Bronchus fibroblast of lung (primary cell): ENCODE measurements at places on chromosomes 3 and 15. TPM values are rescaled to one million over a fixed set of nuclear protein-coding genes. Genes with fewer than 3 reads are reported as not detected.

P3H2 gene
- 6.4 and 7.3 TPM in 2 replicates for total RNA-seq

THRB gene
- 0.84 and 1.6 TPM in 2 replicates for total RNA-seq

ALG1L2 gene
- not detected in 2 replicates for total RNA-seq

MINDY4B gene
- total RNA-seq = not detected in 2 replicates

CHRD gene
- total RNA-seq = 0.17 and 0.30 TPM in 2 replicates

SPINT1 gene
- total RNA-seq = 2.5 and 4.3 TPM in 2 replicates

SMCO1 gene
- 0.15 and 0.34 TPM in 2 replicates for total RNA-seq

CCR9 gene
- total RNA-seq = not detected in 2 replicates

HCN4 gene
- total RNA-seq = not detected in 2 replicates

IL17RB gene
- 0.17 TPM in 1 of 2 replicates, not detected in the other for total RNA-seq

LSAMP gene
- 1.6 and 2.0 TPM in 2 replicates for total RNA-seq

CPA3 gene
- total RNA-seq = 0.50 and 0.89 TPM in 2 replicates

ATP13A4 gene
- total RNA-seq = 0.15 TPM in 1 of 2 replicates, not detected in the other

CPOX gene
- 24.5 and 28.7 TPM in 2 replicates for total RNA-seq

GOLGA8J gene
- not detected in 2 replicates for total RNA-seq

MAP3K13 gene
- 11.3 TPM in 2 replicates for total RNA-seq

CD96 gene
- total RNA-seq = not detected in 2 replicates

LMAN1L gene
- not detected in 2 replicates for total RNA-seq

SLC6A11 gene
- total RNA-seq = not detected in 2 replicates

CSTA gene
- 1.0 TPM in 1 of 2 replicates, not detected in the other for total RNA-seq

CSPG4 gene
- total RNA-seq = 72.4 and 79.4 TPM in 2 replicates

CACNA2D2 gene
- total RNA-seq = 0.15 and 0.17 TPM in 2 replicates

ATP8B4 gene
- 0.30 and 0.34 TPM in 2 replicates for total RNA-seq
